Spinal cord (tissue), 10 donors: ENCODE measurements at places on chromosomes 7 and 10. TPM values are rescaled to one million over a fixed set of nuclear protein-coding genes. Genes with fewer than 3 reads are reported as not detected.

GRCh38 chr10:91410638-91411371 lies 661 bp downstream of the HECTD2 start:
- H3K4me1 ChIP-seq, result no peaks in the 10 kb centered on the region
- H3K27me3 ChIP-seq, result no peaks in the 10 kb centered on the region
- DNase-seq, result no peak
- H3K36me3 ChIP-seq, result no peaks in the 10 kb centered on the region
- peak overlapping the region; percentile 84 for H3K4me3 ChIP-seq

DNA sequence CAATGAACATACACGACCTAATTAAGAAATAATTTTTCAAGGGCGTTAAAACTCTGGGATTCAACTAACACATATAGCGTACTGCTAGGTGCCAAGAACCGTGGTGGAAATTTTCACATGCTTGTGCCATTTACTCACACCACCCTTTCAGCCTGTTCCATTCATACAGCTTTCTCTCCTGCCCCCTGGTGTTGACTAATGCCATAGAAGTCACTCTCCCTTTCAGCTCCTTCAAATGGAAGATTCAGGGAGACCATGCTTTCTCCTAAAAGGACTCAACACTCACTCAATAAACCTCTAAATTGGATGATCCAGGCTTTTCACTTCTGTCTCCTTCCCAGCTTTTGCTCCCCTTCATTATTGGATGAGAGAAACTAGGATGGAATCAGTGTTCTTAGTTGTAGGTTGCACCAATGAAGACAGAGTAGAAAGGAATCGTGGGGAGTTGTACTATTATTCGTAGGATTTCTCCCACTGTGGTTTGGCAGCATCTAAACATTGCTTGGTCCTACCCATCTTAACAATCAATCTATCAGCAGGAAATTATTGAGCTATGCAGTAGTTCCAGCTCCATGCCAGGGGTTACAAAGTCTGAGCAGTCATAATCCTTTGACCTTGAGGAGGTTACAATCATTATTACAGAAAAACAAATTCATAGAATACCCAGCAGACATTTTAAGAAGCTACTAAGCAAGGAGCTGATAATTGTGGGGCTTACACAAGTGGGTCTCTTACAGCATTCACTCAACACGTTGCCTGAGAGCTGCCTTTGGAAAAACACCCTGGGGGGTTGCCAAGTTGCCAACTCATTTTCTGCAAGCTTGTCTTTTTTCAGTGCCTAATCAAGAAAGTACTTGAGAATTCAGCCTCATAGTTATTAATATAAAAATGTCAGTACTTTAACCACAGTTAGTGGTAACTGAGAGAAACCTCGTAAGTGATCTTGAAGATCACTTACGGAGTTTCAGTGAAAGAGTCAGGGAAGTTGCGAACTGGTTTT lies 2.8 kb upstream of the PPP1R3C start:
- peak; percentile 67 for DNase-seq
- H3K4me3 ChIP-seq, result no peak overlapping the region
- H3K27me3 ChIP-seq, result no peaks in the 10 kb centered on the region
- no peak overlapping the region for H3K27ac ChIP-seq

KIAA1549 gene
- total RNA-seq, result 11.1 TPM

VIPR2 gene
- total RNA-seq, result 6.0 TPM

DNA sequence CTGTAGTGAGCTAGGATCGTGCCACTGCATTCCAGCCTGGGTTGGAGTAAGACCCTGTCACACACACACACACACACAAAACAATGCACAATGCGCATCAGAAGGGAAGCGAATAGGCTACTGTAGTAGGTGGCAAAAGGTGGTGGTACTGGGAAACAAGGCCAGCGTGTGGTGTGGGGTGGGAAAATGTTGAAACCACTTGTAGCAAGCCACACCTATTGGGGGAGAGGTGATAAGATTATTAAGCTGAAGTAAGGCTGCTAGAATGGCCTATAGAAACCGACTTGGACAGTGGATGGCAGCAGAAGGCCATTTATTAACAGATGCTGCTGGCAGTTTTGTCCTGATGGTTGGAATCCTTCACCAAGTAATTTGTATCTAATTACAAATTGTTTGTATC lies 7.2 kb upstream of the CHCHD1 start:
- H3K27ac ChIP-seq, result no peak overlapping the region
- H3K27me3 ChIP-seq, result no peaks in the 10 kb centered on the region
- DNase-seq, result no peak
- peaks cover 25% of the 10 kb centered on the region for H3K4me1 ChIP-seq
- peaks cover 60% of the 10 kb centered on the region for H3K36me3 ChIP-seq
- peak overlapping the region; percentile 80 for H3K4me3 ChIP-seq

DNA sequence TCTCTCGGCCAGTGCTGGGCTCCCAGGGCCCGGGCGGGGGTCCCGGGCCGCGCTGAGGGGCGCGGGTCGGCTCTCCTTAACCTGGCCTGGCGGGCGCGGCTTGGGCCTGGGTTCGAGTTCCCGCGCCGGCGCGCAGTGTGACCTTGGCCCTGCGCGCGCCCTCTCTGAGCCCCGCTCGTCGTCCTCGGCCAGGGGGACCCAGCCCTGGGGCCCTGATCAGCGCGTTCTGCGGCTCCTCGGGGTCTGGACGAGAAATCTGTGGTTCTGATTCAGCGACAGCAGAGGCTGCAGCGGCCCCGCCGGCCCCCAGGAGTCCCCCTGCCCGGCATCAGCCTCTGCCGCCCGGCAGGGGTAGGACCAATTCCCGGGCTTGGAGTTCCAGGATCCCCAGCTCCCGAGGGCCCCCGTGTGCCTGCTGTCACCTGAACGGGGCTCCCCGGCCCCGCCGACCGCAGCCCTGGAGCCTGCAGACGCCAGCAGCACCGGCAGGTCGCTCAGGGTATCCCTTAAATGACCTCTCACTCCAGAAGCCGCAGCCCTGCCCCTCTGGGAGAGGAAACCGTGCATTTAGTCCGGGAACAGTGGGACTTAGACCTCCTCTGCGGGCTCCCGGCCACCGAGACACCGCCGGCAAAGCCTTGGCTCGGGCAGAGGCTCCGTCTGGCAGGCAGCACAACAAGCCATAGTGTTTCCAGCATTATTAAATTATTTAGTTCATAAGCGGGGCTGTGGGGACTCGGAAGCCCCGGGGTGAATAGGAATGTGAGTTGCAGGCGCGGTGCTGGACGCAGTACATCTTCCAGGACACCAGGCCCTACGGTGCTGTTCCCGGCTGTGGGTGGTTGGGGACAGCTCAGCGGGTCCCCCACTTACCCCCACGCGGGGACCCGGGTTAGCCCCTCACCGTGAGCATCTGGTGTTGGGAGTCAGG lies 572 bp downstream of the CHST12 start:
- H3K36me3 ChIP-seq, result no peaks in the 10 kb centered on the region
- peaks cover 55% of the 10 kb centered on the region for H3K4me1 ChIP-seq
- peak overlapping the region; percentile 78 for H3K4me3 ChIP-seq
- peak overlapping the region; percentile 7 for H3K27ac ChIP-seq
- peak; percentile 41 for DNase-seq

- peaks cover 14% of the 10 kb centered on the region for H3K4me1 ChIP-seq
- no peaks in the 10 kb centered on the region for H3K36me3 ChIP-seq
- no peaks in the 10 kb centered on the region for H3K27me3 ChIP-seq
- no peak overlapping the region for H3K4me3 ChIP-seq
- DNase-seq, result no peak
- H3K27ac ChIP-seq, result no peak overlapping the region
Measured at GRCh38 chr10:68870545-68871104, 30.5 kb upstream of the DDX50 start.

GRCh38 chr10:71647526-71648253 lies 71.9 kb downstream of the C10orf105 start:
- no peak overlapping the region for H3K27ac ChIP-seq
- H3K4me3 ChIP-seq, result no peak overlapping the region
- no peak for DNase-seq
- H3K36me3 ChIP-seq, result peaks cover 6% of the 10 kb centered on the region
- H3K4me1 ChIP-seq, result peaks cover 17% of the 10 kb centered on the region
- no peaks in the 10 kb centered on the region for H3K27me3 ChIP-seq

DNA sequence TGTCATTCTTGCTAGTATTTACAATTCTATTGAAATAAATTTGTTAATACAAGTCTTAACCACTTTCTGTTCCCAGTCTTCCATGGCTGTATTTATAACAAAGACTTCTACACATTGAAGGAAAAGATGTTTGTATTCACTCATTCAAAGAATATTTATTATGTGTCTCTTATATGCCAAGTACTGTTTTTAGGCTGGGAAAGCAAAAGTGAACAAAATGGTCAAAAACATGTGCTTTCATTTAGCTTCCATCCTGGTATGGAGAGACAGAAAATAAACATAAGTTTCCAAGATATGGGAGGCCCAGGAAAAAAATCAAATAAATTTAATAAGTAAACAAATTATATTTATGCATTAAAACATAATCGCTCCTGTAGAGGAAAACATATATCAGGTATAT lies 22.9 kb downstream of the CPED1 start:
- H3K4me3 ChIP-seq, result no peak overlapping the region
- H3K27me3 ChIP-seq, result no peaks in the 10 kb centered on the region
- no peaks in the 10 kb centered on the region for H3K36me3 ChIP-seq
- no peak for DNase-seq

- no peak for DNase-seq
- peaks cover 88% of the 10 kb centered on the region for H3K36me3 ChIP-seq
- no peak overlapping the region for H3K27ac ChIP-seq
- no peaks in the 10 kb centered on the region for H3K27me3 ChIP-seq
- H3K4me3 ChIP-seq, result no peak overlapping the region
- H3K4me1 ChIP-seq, result peaks cover 9% of the 10 kb centered on the region
Measured at GRCh38 chr7:5375925-5376324, 47.7 kb downstream of the TNRC18 start.

- H3K27ac ChIP-seq, result no peak overlapping the region
- H3K4me3 ChIP-seq, result no peak overlapping the region
- no peaks in the 10 kb centered on the region for H3K4me1 ChIP-seq
- no peak for DNase-seq
Measured at GRCh38 chr7:152292897-152293296, 142.9 kb downstream of the KMT2C start.

DNA sequence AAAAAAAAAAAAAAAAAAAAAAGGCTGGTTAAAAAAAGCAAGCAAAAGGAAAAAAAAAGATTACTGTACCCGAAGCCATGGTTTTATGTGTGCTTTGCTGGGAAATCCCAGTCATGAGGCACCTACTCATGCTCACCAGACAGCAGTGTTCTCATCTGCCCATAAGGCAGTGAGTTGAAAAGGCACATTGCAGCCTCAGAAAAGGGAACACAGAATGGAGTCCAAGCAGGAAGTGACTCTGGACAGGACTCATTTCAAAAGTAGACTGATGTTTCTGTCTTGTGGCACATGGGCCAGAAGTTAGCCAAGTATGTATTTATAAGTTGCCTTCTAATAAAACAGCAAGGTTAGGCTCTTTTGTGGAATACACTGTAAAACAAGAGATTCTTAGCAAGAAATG lies 40.2 kb downstream of the PDSS1 start:
- H3K27me3 ChIP-seq, result no peaks in the 10 kb centered on the region
- peaks cover 26% of the 10 kb centered on the region for H3K36me3 ChIP-seq
- H3K4me1 ChIP-seq, result peaks cover 25% of the 10 kb centered on the region
- H3K4me3 ChIP-seq, result no peak overlapping the region
- no peak for DNase-seq

- H3K4me3 ChIP-seq, result no peak overlapping the region
- no peaks in the 10 kb centered on the region for H3K4me1 ChIP-seq
- no peak overlapping the region for H3K27ac ChIP-seq
- H3K36me3 ChIP-seq, result no peaks in the 10 kb centered on the region
- no peaks in the 10 kb centered on the region for H3K27me3 ChIP-seq
Measured at GRCh38 chr7:16099302-16099849, 322.0 kb downstream of the CRPPA start.

SHOC2 gene
- total RNA-seq, result 45.2 TPM

GRCh38 chr7:46532571-46532970 lies 611.5 kb upstream of the IGFBP3 start:
- H3K27me3 ChIP-seq, result no peaks in the 10 kb centered on the region
- no peaks in the 10 kb centered on the region for H3K36me3 ChIP-seq
- H3K27ac ChIP-seq, result no peak overlapping the region
- no peak for DNase-seq

DNA sequence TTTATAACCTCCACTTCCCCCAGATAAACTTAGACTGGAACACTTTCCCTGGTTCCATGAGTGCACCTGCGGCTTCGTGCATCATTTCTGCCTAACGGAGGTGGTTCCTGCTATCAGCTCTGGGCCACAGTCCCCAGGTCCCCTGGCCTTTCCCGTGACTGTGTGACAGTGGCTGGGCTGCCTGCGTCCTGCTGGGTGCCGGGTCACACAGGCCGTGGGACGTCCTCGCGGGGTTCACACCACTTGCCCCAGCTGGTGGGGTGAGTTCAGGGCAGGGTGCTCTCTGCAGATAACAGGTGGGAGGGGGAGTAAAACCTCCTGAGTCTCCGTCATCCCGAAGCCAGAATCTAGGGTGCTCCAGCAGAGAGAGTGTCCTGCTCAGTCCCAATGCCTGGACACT lies 58.7 kb upstream of the CFAP46 start:
- no peaks in the 10 kb centered on the region for H3K36me3 ChIP-seq
- no peaks in the 10 kb centered on the region for H3K27me3 ChIP-seq
- H3K27ac ChIP-seq, result no peak overlapping the region
- no peaks in the 10 kb centered on the region for H3K4me1 ChIP-seq
- no peak for DNase-seq

GRCh38 chr10:60358282-60358681 lies 31.4 kb downstream of the ANK3 start:
- no peak overlapping the region for H3K27ac ChIP-seq
- peaks cover 4% of the 10 kb centered on the region for H3K4me1 ChIP-seq
- no peaks in the 10 kb centered on the region for H3K36me3 ChIP-seq
- no peak for DNase-seq
- H3K27me3 ChIP-seq, result no peaks in the 10 kb centered on the region
- no peak overlapping the region for H3K4me3 ChIP-seq

DNA sequence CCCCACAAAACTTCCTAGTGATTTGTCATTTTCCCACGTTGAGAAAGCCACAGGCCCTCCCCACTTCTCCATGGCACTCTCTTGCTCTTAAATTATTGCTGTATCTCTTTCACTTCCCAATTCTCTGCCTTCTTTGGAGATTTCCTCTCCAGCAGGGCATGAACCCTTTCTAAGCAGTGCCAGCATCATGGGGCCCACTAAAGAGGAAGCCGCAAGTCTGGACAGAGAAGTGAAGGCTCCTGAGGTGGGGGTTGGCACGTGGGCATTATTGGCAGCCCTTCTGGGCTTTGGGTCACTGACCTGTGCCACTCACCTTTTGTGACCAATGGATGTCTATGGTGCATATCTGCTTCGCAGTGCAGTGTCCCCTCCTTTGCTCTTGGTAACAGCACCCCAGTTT lies 97.7 kb upstream of the TCF7L2 start:
- no peak for DNase-seq
- H3K4me1 ChIP-seq, result no peaks in the 10 kb centered on the region
- no peak overlapping the region for H3K27ac ChIP-seq

DNA sequence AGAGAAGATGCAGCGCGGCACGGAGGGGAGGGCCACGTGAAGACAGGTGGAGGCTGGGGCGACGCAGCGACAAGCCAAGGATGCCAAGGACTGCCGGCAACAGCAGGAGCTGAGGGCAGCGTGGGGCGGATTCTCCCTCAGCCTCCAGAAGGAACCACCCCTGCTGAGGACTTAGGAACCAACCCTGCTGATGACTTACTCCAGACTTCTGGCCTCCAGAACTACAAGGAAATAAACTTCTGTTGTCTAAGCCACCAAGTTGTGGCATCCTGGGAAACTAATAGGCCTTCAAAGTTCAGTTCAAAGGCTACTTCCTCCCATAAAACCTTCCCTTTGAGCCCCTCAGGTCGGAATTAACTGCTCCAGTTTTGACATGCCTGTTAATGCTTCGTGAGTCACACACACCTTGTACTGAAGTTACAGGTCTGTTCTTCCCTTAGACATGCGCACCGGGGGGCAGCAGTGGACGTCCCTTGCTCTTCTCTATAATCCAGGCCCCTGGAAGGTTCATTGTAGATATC lies 88.4 kb upstream of the RHEB start:
- no peak overlapping the region for H3K4me3 ChIP-seq
- peaks cover 33% of the 10 kb centered on the region for H3K36me3 ChIP-seq
- no peaks in the 10 kb centered on the region for H3K27me3 ChIP-seq
- no peaks in the 10 kb centered on the region for H3K4me1 ChIP-seq

EVX1 gene
- total RNA-seq, result not detected
